ENCODE measurements at places on chromosomes 6 and 20.

DNA sequence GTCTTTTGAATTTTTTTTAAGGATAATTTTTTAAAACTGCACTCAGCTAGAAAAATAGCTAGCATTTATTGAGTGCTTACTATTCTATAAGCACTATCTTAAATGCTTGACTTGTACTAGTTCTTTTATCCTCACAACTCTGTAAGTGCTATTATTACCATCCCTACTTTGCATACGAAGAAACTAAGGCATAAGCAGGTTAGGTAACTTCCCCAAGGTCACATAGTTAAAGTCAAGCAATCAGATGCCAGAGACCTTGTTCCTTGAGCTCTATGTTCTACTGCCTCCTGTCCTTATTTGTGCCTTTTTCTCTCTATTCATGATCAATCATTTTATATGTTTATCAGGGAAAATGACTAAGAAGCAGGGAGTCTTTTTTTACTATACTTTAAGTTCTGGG, 65.0 kb downstream of the GCLC start:
- DNase-seq, result no peak

DNA sequence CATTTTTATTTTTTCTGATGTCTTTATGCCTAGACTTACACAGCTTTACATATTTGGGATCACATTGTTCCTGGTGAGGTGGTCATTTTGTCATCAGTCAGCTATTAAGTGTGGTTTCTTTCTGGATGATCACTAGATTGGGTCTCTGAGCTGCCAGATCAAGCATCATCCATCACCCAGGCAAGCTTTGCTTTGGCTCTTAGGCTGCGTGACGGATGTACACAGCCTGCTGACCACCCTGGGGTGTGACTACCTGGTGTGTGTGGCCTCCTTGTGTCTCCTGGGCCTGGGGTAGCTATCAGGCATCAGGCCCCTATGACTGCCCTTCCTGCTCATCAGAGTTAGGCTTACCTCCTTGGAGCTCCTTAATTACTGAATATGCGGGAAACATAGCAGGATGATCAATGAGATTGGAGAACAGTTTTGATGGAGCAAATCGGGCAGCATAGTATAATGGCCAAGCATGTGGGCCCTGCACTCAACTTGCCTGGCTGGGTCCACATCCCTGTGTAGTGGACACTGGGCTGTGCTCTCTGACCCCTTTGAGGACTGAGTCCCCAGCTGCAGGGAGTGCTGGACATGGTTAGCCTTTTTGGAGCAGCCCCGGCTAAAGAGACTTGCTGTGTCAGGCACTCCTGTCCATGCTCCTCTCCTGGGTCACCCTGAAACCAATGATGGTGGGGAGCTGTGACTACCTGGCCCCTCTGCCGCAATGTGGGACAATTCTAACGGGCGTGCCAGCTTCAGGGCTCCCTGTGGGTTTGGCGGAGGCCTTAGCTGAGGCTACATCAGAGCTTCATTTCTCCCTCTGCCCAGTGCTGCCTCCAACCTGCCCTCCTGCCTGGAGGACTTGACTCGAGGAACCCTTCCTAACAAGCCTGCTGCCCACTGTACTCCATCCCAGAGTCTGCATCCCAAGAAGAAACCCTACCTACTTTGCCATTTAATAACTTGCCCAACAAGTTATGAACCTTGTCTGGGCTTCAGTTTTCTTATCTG, 8.2 kb downstream of the DAAM2 start:
- DNase-seq, result no peak

DNA sequence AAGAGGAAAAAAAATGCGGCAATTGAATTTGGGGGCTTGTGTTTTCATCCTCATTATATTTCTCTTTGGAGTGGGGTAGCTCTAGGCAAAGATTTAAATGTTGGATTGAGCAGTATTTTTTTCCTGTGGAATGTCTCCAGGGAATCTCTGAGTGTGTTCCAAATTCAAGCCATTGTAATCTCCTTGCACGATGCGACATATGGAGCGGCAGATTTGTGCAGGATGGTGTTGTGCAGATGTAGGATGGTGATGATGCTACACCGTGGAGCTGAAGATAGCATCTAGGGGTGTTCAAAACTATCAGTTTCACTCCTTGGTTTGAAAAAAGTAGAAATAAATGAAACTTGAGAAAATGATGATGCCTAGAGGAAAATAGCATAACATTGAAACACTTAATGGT, 777.5 kb upstream of the EPHA7 start:
- DNase-seq, result no peak

GRCh38 chr20:34747479-34747878, 43.3 kb downstream of the TP53INP2 start:
- no peak for DNase-seq

GRCh38 chr6:33862536-33862935, 58.7 kb upstream of the MLN start:
- DNase-seq, result no peak

DNA sequence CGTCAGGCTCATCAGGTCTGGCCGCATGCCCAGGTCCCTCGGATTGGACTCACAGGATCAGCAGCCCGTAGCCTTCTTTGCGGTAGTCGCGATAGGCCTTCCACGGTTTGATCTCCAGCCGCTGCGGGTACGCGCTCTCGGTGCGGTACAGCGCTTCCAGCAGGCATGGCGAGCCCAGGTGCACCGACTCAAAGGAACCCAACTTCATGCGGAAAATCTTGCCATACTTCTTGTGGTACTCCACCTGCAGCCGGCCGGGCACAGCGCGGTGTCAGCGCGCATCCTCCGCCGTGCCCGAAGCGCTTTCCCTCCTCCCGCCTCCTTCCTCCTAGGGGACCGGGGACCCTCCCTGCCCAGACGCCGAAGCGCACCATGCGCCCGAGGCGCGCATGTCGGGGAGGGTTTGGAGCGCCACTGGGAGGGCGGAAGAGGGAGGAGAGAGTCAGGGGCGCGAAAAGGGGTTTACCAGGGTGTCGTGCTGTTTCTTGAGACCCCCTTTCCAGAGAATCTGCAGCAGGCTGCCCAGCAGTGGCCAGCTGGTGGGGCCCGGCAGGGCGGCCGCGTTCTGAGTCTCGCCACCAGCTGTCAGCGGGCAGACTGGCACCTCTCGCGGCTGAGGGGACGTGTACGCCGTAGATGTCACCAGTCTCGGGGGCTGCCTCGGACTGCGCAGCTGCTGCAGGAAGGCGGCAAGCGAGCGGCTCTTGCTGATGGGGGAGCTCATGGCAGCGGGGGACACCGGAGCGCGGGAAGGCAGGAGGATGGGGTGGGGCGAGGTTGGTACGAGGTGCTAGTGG, 732 bp downstream of the CYP24A1 start:
- no peak for DNase-seq

- DNase-seq, result no peak
Measured at GRCh38 chr6:28323813-28324424, 12.0 kb downstream of the ZSCAN31 start.

DNA sequence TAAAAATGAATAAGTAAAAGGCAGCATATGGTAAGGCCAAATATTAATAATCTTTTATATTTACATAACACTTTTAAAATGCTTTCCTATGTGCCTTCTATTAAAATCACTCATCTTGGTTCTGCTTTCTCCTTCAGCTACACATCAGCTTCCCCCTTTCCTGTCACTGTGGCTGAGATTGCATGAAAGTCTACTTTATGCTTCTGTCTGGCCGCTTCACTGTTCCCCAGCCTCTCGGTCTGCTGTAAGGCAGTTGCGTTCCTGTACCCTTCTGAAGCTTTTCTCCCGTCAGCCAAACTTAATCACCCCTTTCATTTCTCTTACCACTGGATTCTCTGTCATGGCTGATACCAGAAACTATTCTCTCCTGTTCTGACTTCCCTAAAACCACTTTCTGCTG, 34.6 kb downstream of the SOX4 start:
- DNase-seq, result no peak

- DNase-seq, result no peak
Measured at GRCh38 chr6:2957696-2958330, 13.6 kb downstream of the SERPINB6 start.

DNA sequence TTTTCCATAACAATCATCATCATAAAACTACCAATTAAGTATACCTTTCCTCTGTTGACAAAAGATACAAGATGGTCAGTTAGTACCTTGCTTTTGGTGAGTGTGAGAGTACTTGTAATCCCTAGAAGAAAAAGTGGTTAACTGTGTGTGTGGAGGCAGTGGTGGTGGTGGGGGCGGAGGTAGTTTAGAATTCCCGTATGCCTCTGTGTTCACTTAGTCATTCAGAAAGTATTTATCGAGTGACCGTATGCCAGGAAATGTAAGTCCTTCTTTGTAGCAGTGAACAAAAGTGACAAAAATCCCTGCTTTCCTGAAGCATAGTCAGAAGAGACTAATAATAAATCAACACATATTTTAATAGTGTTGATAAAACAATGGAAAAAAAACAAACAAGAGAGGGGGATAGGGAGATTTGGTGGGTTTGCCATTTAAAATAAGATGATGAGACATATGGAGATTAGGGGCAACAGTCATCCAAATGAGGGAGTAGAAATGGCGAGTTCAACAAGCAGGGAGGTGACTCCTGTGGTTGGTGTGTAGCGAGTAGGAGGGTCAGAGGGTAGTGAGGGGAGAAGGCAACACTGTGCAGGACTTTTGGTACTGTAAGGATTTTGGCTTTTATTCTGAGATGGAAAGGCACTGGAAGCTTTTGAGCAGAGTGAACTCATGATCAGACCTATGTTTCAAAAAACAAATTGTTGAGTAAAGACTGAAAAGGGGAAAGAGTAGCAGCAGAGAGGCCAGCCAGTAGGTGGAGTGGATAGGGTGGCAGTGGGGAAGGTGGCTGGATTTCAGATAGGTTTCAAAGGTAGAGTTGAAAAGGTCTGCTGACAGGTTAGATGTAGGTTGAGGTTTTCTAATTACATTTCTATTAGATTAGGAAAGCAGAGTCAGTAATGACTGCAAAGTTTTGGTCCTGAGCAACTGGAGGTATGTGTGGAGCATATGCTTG, 40.3 kb upstream of the SIM1 start:
- DNase-seq, result no peak

Measured in CD4-positive, alpha-beta T cell treated with Interleukin-1 beta for 1 hour (primary cell).